ENCODE measurements at places on chromosomes 2 and 18.
A peak's percentile ranks its signal among the peaks of the same experiment; 100 is the strongest.

GRCh38 chr18:10417664-10418063 lies 36.8 kb upstream of the APCDD1 start:
- H3K27ac ChIP-seq: no peak overlapping the region
- no peaks in the 10 kb centered on the region for H3K4me1 ChIP-seq
- no peaks in the 10 kb centered on the region for H3K27me3 ChIP-seq
- H3K4me3 ChIP-seq: no peak overlapping the region
- DNase-seq: no peak

DNA sequence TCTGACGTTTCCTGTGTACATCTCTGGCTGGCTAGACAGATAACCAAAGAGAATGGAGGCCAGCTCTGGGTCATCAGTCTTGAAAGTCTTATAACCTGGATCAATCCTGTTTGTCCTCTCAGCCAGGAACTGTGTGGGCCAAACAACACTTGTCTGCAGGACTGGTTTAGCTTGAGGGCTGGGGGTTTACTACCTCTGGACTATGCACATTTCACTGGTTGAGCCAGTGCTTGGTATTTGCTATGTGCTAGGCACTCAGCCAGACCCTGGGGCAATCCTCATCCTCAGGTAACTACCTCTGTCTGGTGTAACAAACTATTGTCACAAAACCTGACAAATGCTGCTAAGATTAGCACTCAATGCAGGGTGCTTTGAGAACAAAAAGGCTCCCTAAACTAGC lies 169.7 kb downstream of the HAUS1 start:
- no peak overlapping the region for H3K4me3 ChIP-seq
- H3K27ac ChIP-seq: no peak overlapping the region
- H3K36me3 ChIP-seq: no peaks in the 10 kb centered on the region
- H3K27me3 ChIP-seq: no peaks in the 10 kb centered on the region
- H3K4me1 ChIP-seq: no peaks in the 10 kb centered on the region

GRCh38 chr2:120525056-120526046 lies 179.4 kb downstream of the INHBB start:
- no peaks in the 10 kb centered on the region for H3K4me1 ChIP-seq
- no peak for DNase-seq
- no peak overlapping the region for H3K4me3 ChIP-seq
- H3K27ac ChIP-seq: no peak overlapping the region
- H3K27me3 ChIP-seq: no peaks in the 10 kb centered on the region

DNA sequence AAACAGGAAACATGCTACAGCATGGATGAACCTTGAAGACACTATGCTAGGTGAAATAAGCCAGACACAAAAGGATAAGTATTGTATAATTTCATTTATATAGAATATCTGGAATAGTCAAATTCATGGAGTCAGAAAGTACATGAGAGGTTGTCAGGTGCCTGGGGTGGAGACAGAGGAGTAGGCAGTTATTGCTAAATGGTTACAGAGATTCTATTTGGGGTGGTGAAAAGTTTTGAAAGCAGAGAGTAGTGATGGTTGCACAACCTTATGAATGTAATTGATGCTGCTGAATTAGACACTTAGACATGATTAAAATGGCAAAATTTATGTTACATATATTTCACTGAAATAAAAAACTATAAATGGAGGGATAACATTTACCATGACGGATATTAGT lies 197.4 kb downstream of the VAPA start:
- H3K27ac ChIP-seq: no peak overlapping the region
- H3K36me3 ChIP-seq: no peaks in the 10 kb centered on the region
- no peak overlapping the region for H3K4me3 ChIP-seq
- DNase-seq: no peak
- H3K4me1 ChIP-seq: no peaks in the 10 kb centered on the region
- peaks cover 4% of the 10 kb centered on the region for H3K27me3 ChIP-seq

DNA sequence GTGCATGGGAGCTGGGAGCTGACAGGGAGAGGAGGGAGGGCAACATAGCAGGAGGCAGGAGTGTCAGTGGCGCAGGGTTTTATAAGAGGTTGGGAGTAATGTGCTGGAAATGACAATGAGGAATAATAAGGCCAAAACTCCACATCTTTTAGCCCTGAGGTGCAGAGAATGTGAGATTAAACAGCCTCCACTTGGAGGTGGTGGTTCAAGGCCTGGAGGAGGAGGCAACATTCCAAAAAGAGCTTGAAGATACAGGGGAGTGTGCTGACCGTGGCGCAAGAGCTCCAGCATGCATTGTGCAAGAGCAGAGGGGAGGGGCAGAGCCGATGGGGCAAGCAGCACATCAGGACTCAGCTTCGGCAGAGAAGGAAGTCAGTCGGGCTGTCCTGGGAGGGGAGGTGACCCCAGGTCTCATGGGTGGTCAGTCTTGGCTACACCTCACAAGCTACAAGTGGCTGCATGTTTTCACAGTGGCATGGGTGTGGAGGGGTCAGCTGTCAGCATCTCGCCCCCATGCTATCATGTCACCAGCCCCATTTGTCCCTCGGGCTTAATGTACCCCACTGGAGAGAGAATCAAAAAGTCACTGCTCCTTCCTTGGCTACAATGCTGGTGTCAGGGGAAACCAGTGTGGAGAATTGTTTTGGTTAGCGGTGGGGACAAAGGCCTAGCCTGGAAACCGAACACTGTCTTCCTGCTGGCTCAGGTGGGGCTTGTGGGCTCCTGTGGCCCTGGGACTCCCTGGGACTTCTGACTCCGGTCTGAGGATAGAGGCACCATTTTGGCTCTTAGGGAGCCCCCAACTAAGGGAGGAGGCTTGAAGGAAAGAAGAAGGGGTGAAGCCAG lies 208.0 kb downstream of the ZFP36L2 start:
- H3K4me3 ChIP-seq: no peak overlapping the region
- no peak for DNase-seq
- no peaks in the 10 kb centered on the region for H3K4me1 ChIP-seq
- no peaks in the 10 kb centered on the region for H3K36me3 ChIP-seq
- no peaks in the 10 kb centered on the region for H3K27me3 ChIP-seq

DNA sequence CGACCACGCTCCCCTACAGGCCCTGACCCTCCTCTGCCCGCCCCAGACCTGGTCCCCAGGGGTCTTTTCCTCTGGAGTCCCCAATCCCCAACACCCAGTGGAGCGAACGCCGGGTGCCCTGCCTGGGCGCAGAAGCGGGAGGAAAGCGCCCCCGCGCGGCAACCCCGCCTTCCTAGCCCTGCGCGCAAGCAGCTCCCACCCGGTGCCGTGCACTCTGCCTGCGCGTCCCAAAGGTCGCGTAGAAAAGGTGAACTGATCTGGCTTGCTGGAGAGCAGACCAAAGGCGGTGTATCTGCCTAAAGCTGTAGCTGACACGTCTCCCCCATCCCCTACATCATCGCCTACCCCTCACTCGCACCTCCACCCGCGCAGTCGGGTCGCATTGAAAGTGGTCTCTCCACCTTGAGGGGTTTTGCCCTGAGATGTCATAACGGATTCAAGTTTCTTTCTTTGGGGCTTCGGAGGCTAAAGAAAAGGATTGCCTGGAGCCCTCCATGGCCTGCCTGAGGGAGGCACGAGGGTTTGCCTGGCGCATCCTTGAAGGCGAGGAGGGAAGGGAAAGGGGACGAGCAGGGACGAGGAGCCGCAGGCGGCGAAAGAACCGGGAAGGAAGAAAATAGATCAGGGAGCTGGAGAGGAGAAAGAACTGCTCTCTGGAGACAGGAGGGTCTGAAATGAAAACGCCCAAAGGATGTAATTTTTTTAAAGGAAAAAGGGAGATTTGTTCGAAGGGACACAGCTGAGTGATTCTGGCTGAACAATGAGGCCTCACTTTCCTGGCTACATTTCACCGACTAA lies 5.8 kb downstream of the GAD1 start:
- H3K4me3 ChIP-seq: no peak overlapping the region
- H3K27me3 ChIP-seq: no peaks in the 10 kb centered on the region
- peaks cover 8% of the 10 kb centered on the region for H3K4me1 ChIP-seq
- no peaks in the 10 kb centered on the region for H3K36me3 ChIP-seq

DNA sequence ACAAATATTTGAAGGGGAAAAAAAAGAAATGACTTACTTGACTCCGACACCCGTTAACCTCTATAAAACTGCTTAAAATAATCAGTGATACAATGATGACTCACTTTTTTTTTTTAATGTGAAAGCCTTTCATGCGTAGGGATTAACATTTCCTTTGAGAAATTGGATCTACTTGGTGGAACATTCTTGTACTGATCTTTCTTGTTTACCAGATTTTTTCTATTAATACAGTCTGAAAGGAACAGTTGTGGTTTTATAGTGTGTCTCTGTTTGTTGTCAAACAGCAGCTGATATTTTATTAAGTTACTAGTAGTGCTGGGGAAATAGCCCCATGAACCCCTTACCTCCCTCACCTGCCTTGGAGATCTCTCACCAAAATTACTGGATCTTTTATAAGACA lies 40.2 kb upstream of the NEB start:
- no peak overlapping the region for H3K27ac ChIP-seq
- no peak overlapping the region for H3K4me3 ChIP-seq
- no peak for DNase-seq
- no peaks in the 10 kb centered on the region for H3K36me3 ChIP-seq
- no peaks in the 10 kb centered on the region for H3K27me3 ChIP-seq
- H3K4me1 ChIP-seq: no peaks in the 10 kb centered on the region

GRCh38 chr18:10072671-10073175 lies 158.9 kb downstream of the VAPA start:
- H3K27me3 ChIP-seq: no peaks in the 10 kb centered on the region
- DNase-seq: no peak
- H3K4me1 ChIP-seq: no peaks in the 10 kb centered on the region
- no peak overlapping the region for H3K27ac ChIP-seq
- H3K4me3 ChIP-seq: no peak overlapping the region
- no peaks in the 10 kb centered on the region for H3K36me3 ChIP-seq

GRCh38 chr2:9806298-9806610 lies 37.0 kb upstream of the TAF1B start:
- DNase-seq: no peak
- H3K4me3 ChIP-seq: no peak overlapping the region
- H3K27me3 ChIP-seq: no peaks in the 10 kb centered on the region
- peaks cover 13% of the 10 kb centered on the region for H3K4me1 ChIP-seq

DNA sequence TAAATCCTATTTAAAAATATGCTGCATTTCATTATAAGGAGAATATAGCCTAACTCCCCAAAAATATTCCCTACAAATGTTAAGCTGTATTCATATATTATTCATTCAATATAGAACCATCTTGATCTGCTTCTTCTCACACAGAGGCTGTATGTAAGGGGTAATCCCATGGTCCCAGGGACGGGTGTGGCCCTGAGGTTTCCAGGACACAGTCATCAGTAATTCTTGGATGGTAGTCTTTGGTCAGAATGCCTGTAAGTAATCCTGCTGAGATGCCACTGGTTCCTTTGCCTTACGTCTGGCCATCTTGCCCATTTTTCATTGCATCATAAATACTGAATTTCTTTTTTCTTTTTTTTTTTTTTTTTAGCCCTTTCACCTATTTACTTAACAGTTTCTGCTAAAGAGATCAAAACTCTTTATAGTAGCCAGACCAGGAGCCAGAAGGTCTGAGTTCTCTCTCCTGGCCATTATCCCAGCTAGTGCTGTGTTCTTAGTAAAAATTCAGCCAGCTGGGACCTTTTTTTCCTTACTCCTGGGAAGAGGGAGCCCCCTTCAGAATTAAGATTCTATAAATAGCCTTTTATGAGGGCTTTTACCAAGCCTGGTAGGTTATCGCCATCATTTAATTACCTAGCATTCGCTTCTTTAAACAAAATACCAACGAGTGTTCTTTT lies 134.9 kb downstream of the SOX11 start:
- no peak overlapping the region for H3K27ac ChIP-seq
- H3K27me3 ChIP-seq: no peaks in the 10 kb centered on the region
- H3K4me1 ChIP-seq: no peaks in the 10 kb centered on the region
- DNase-seq: no peak

- H3K27ac ChIP-seq: no peak overlapping the region
- no peaks in the 10 kb centered on the region for H3K27me3 ChIP-seq
- no peak overlapping the region for H3K4me3 ChIP-seq
- DNase-seq: no peak
Measured at GRCh38 chr2:5777131-5777535, 84.9 kb downstream of the SOX11 start.

GRCh38 chr2:150450765-150451164 lies 36.7 kb downstream of the RND3 start:
- no peaks in the 10 kb centered on the region for H3K36me3 ChIP-seq
- H3K27me3 ChIP-seq: no peaks in the 10 kb centered on the region
- H3K4me3 ChIP-seq: no peak overlapping the region
- no peak for DNase-seq

DNA sequence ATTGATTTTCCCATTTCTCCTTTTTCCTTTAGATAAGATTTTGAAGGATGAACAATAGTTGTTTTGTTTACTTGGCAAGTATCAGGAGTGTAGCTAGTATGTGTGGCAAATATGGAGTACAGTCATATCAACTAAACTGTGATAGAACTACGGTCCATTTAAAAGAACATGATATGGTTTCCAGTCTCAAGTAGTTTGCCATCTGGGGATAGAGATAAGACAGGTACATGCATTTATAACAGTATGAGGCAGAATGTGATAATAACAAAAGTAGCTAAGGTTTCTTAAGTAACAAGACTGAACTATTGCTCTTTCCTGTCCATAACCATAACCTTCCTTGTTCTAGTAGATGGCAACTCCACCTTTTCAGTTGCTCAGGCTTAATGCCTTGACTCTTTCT lies 75.6 kb upstream of the TACR1 start:
- no peaks in the 10 kb centered on the region for H3K4me1 ChIP-seq
- H3K36me3 ChIP-seq: no peaks in the 10 kb centered on the region
- DNase-seq: no peak
- no peaks in the 10 kb centered on the region for H3K27me3 ChIP-seq

DNA sequence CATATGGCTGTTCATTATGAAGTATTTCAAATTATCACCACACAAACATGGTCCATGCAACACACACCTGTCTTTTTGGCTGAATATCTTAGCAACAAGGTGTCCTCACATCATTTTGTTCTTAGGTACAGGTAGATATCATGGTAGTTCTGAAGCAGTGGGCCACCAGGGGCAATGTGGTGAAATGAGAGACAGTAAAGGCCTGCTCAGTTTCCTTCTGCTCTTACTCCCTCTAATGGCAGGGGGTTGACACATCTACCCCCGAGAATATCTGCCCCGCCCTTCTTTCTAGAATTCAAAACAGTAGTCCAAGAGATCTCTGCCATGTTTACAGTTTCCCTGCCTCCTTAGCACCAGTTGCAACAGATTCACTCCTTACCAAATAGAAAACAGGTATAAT lies 147.0 kb upstream of the KLHL14 start:
- no peak overlapping the region for H3K4me3 ChIP-seq
- H3K36me3 ChIP-seq: no peaks in the 10 kb centered on the region
- H3K27ac ChIP-seq: no peak overlapping the region
- DNase-seq: no peak
- H3K27me3 ChIP-seq: no peaks in the 10 kb centered on the region

- peaks cover 5% of the 10 kb centered on the region for H3K27me3 ChIP-seq
- no peak for DNase-seq
- H3K4me1 ChIP-seq: no peaks in the 10 kb centered on the region
Measured at GRCh38 chr2:63827749-63828148, 13.9 kb upstream of the UGP2 start.

DNA sequence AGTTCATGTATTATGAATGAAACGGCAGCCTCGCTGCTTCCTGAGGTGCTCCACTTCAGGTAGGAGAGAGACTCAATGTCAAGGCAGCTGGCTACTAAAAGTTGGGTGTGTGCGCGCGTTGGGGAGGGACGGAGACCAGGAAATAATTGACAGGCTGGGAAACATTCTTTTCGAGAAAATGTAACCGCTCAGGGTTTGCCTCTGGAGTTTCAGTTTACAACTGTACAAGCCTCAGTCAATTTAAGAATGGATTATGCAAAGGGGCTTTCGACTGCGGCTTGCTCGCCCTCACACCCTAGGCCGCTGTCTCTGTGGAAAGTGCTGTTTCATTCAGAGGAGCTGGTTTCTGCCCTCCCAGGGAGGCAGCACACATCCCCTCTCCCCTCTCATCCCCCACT lies 4.4 kb upstream of the SPRED2 start:
- H3K27ac ChIP-seq: peak overlapping the region; percentile 90
- H3K27me3 ChIP-seq: no peaks in the 10 kb centered on the region
- H3K4me3 ChIP-seq: peak overlapping the region; percentile 93
- DNase-seq: no peak
- H3K36me3 ChIP-seq: peaks cover 2% of the 10 kb centered on the region
- H3K4me1 ChIP-seq: peaks cover 25% of the 10 kb centered on the region

All from Panc1 (cell line).